Activated T-helper 1 cell treated with anti-CD3 and anti-CD28 coated beads, Interleukin-2, amount 50 U/mL, for 16 hours (primary cell): ENCODE measurements at places on chromosomes 7 and 10.

DNA sequence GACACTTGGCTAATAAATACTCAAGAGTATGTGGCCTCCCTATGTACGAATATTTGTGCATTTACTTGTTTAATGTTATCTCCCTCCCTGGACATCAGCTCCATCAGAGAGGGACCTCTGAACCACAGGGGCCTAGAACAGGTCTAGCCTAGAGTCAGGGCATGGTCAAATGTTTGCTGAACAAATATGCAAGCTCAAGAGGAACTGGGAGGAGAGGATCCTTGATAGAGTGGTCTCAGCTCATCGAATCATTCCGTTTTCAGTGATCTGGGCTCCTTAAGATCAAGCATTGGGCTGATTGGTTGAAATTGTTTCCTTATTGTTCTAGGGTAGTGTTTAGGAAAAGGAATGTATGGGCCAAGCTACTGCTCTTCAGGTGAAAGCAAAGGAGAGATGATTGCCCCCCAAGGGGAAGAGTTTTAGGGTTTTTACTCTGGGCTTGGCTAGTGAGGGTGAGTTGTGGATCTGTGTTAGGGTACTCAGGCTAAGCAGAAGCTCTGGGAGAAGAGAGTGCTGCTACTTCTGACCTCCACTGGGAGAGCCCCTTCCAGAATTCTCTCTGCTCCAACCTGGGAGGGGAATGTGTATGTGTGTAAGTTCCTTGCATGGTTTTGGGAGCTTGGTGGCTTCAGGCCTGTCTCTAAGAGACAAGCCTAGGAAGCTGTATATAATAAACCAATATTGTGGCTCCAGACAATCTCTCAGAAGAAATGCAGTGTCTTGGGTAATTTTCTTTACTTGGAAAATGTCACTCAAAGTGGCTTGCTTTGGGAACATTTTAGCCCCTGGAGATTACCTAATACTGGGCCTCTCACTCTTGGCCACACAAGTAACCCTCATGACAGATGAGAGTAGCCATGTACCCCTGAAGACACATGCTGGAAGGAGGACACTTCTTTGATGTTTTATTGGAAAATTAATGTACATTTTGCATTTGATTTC, 110.0 kb downstream of the EMX2 start:
- DNase-seq, result no peak

- DNase-seq, result no peak
Measured at GRCh38 chr7:87882151-87882937, 6.1 kb downstream of the DBF4 start.

GRCh38 chr10:88982366-88982765, 8.2 kb upstream of the FAS start:
- DNase-seq, result no peak

DNA sequence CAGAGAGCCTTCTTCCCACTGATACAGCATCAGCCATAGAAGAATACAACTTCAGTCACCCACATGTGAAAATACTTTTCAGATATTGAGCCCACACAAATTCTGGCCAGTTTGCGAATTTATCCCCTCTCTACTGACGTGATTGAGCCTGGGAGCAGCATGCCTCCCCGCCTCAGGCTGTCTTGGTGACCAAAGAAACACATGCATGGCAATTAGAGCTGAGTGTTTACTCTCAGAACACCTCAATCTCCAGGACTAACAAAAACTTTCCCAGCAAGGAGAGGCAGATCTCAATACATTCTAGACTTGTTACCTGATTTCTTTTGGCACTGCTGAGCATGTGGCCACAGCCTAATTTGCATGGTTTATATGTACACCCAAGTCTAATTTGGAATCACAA, 122.5 kb downstream of the TMEM26 start:
- DNase-seq, result no peak

GRCh38 chr7:68279827-68280400, 1283.3 kb downstream of the TYW1 start:
- DNase-seq, result no peak

- DNase-seq, result no peak
Measured at GRCh38 chr10:13206546-13207443, 27.4 kb downstream of the UCMA start.

- no peak for DNase-seq
Measured at GRCh38 chr10:14573666-14574261, 200.9 kb downstream of the FAM107B start.

DNA sequence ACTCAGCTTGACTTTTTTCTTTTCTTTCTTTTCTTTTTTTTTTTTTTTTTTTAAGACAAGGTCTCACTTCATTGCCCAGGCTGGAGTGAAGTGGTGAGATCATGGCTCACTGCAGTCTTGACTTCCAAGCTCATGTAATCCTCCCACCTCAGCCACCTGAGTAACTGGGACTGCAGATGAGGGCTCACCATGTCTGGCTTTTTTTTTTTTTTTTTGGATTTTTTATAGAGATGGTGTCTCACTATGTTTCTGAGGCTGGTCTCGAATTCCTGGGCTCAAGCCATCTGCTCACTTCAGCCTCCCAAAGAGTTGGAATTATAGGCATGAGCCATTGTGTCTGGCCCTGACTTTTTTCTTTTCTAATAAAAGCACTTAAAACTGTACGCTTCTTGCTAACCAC, 358.2 kb upstream of the IGFBP3 start:
- no peak for DNase-seq

DNA sequence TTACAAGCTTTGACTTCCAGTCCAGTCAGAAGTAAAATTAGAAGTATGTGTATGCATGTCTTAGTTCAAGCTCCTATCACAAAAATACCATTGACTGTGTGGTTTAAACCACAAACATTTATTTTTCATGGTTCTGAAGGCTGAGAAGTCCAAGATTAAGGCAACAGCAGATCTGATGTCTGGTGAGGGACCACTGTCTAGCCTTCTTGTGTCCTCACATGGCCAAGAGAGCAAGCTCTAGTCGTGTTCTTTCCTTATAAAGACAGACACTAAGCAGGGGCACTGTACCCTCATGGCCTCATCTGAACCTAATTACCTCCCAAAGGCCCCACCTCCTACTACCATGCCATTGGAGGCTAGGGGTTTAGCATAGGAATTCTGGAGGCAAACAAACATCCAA, 41.3 kb upstream of the ARL4A start:
- DNase-seq, result no peak
